ENCODE measurements at places on chromosomes 2 and 18.

DNA sequence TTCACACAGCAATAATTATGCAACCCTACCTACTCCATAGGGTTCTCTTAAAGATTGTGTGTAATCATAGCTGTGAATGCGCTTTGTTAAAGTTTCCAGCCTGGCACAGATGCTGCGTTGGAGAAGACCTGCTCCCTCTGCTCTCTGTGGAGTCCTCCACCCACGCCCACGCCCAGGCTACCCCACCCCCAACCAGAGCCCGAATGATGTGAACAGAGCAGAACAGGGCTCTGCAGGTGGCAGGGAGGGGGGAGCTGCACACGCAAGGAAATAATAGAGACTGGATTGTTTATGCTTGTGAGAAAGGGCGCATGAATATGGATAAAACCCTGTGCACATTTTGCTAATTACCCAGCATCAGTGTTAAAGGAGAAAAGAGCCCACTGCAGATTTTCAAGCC is 447.5 kb downstream of the BCL11A start:
- DNase-seq = no peak

- DNase-seq = no peak
Observed at GRCh38 chr2:181850936-181851560, 40.5 kb upstream of the ITPRID2 start.

DNA sequence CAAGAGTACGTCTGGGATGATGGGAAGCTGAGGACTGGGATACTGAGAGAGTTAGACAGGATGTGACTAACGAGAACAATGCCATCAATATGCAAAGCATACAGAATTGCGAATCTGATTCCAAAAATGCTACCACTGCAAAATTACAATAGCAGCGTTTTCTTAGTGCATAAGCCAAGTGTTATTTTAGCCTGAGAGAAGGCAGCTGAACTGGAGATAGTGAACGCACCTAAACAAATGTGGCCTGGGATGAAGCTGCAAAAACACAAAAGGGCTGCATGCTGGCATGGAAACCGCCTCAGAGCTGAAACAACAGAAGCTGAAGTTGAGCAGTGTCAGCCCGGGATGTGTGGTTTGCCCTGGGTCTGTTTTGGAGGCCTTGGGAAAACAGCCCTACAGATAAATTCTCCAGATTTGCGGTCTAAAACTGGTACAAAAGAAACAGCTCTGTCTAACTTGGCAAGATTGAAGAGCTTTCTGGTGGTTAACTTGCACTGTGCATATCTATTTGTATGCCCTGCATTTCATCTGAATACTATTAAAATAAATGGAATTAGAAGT is 45.5 kb downstream of the LYPD6 start:
- DNase-seq = no peak

DNA sequence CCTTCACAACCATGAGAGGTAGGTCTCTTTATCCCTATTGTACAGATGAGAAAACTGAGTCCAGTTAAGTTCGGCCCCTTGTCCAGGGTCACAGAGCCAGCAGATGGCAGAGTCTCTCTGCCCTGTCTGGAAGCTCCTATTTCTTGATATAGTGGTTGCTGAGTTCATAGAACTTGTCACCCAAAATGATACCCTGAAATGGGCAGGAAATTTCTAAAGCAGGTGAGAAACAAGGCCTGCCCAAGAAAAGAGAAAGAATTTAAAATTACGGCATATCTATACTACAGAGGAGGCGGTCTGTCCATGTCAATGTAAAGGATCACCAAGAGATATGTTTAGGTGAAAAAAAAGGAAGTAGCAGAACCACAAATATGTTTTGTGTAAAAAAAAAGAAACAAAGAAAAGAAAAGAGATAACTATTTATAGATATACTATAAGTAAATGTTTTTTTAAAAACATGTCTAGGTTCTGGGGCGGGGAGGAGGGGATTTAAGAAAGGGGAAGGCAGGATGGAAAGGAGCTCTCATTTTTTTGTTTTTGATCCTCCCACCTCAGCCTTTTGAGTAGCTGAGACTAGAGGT is 39.8 kb downstream of the MYO7B start:
- no peak for DNase-seq

- no peak for DNase-seq
Observed at GRCh38 chr2:238291550-238292281, 3.3 kb upstream of the PER2 start.

GRCh38 chr2:88599527-88599926 is 27.7 kb downstream of the EIF2AK3 start:
- no peak for DNase-seq

DNA sequence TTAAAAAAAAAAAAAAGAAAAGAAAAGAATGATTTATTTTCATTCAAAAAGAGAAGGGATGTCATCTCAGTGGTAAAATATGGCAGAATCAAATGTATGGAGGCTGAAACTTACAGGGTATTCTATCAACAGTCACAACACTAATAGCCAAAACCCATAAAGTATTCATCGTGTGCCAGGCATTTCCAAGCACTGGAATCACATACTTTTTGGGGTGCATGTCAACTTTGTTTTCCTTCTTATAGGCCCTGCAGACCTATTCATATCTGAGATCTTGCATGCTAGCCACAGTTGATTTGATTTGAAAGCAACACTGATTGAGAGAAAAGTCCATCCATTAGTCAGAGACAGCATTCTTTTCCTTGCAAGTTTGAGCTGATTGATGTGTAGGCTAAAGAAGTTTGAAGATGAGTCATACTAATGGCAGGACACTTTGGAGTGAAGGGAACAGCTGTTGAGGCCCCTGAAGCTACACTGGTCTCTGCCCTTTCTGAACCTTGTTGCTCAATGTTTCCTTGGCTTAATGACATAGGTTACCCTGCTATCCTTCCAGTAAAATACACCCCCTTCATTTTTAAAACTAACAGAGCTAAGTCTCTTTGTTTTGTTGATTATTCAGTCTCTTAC is 22.0 kb downstream of the KATNAL2 start:
- DNase-seq = no peak

- no peak for DNase-seq
Observed at GRCh38 chr2:215612786-215613185, 176.9 kb upstream of the FN1 start.

DNA sequence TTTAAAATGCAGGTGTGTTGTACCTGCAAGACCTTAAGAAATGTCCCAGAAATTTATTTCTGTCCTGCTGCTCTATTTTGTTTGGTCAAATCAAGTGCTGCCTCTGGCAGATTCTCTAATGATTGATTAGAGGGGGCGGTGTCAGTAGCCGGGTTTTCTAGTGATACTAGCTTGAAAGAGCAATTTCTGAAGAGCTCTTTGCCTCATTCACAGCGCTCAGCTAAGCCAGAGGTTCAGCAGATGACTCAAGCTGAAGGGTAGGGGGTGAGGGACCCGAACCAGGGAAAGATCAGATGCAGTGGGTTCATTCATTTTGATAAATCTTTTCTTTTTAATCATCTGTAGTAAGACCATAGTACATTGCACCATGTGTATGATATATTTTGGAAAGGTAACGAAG is 15.0 kb downstream of the ZBTB7C start:
- DNase-seq = no peak

DNA sequence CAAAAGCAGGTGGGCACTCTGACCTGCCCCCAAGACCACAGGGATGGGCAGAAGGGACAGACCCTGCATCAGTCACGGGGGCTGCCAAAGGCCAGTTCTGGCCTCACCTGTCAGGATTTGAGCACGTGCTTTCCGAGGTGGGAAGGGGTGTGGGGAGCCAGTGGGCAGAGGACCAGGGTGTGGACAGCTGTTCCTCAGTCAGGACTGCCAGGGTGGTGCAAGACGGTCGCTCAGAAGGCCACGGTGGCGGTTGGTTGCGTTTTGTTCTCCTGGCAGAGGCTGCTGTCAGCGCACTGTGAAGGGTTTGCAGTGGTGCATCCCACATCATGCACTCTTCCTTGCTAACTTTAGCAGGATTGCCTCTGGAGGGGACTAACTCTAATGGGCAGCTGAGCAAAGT is 665.3 kb upstream of the RAB6C start:
- DNase-seq = no peak

GRCh38 chr18:25262920-25263319 is 89.0 kb downstream of the ZNF521 start:
- no peak for DNase-seq

GRCh38 chr18:39326772-39327171 is 1761.2 kb upstream of the CELF4 start:
- DNase-seq = no peak

- DNase-seq = no peak
Observed at GRCh38 chr2:24182507-24182906, 7.7 kb downstream of the FAM228A start.

DNA sequence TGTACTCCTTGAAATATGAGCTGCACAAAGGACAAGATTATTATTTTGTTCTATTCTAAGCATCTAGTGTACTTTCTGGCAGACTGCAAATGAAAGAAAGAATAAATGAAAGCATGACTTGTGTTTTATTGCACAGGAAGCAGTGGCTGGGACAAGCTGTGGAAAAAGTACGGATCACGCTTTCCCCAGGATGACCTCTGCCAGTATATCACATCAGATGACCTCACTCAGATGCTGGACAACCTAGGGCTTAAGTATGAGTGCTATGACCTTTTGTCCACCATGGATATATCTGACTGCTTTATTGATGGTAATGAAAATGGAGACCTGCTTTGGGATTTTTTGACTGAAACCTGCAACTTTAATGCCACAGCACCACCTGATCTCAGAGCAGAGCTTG is 49.4 kb downstream of the HNMT start:
- peak; percentile 15 for DNase-seq

DNA sequence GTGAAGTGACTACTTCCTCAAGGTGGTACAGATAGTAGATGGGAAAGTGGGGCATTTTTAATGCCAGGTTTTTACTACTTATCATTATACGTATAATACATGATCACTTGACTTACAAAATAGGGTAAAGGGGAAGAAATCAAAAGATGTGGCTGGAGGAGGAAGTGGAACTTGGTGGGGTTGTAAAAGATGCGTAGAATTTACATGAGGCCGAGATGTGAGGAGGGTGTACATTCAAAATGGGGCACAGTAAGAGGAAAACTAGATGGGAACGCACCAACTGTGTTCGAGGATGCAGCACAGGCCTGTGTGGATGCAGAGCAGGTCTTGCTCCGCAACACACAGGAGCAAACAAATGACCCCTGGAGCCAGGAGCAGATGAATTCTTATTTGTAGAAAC is 403.3 kb downstream of the TXNL1 start:
- DNase-seq = no peak

- no peak for DNase-seq
Observed at GRCh38 chr18:32315881-32316280, 126.0 kb downstream of the MEP1B start.

DNA sequence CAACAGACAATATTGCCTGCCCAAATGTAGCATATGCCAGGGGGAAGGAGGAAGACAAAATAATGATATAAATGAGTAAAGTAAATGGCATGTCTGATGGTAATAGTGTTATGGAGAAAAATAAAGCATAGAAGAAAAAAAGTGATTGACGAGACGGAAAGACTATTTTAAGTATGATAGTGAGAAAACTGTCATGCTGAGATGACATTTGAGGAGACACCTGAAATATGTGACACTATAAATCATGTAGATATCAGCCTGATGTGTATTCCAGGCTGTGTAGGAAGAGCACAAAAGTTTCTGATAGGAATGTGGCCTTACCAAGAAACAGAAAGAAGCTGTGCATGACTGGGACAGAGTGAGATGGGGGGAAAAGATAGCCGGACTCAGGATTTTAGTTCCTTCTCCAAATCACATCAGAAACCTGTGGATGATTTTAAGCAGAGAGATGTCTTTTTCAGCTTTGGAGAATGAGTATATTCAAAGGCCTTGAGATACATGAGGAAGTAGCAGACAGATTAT is 387.3 kb upstream of the SYT4 start:
- no peak for DNase-seq

GRCh38 chr2:17375262-17375661 is 143.0 kb downstream of the RAD51AP2 start:
- DNase-seq = no peak

- DNase-seq = no peak
Observed at GRCh38 chr2:181203412-181203811, 223.0 kb downstream of the UBE2E3 start.

- DNase-seq = no peak
Observed at GRCh38 chr2:52775674-52776073, 991.9 kb upstream of the CHAC2 start.

DNA sequence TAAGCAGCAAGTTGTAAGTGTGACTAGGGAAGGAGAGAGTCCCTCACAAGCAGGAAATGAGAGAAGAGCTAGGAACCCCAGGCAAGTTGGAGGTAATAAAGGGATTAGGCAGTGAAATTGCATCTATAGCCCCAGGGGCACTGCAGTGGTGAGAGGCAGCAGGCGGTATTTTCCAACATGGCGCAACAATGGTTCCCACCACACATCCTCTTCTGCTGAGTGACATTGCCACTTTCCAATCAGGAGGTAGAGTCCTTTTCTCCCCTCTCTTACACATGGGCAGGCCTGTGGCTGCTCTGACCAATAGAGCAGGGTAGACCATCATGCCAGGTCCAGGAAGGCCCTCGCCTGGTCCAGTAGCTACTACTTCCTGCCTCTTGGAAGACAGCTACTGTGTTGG is 86.6 kb downstream of the DNER start:
- DNase-seq = no peak

GRCh38 chr18:13605477-13605876 is 120.9 kb downstream of the FAM210A start:
- DNase-seq = no peak

Data from nephron progenitor cell (in vitro differentiated cells).